Activated naive CD8-positive, alpha-beta T cell treated with anti-CD3 and anti-CD28 coated beads, Interleukin-2, amount 10 ng/mL, durations not matched to agents 7 days and 5 days (primary cell): ENCODE measurements at places on chromosomes 1 and 21. TPM values are rescaled to one million over a fixed set of nuclear protein-coding genes. Genes with fewer than 3 reads are reported as not detected.

CYP4X1 gene
- not detected for total RNA-seq

S100A9 gene
- total RNA-seq: 4.8 TPM

MOV10 gene
- total RNA-seq: 124 TPM

ZYG11A gene
- total RNA-seq: 0.08 TPM

CFAP57 gene
- total RNA-seq: not detected

TEDDM1 gene
- not detected for total RNA-seq

DNA sequence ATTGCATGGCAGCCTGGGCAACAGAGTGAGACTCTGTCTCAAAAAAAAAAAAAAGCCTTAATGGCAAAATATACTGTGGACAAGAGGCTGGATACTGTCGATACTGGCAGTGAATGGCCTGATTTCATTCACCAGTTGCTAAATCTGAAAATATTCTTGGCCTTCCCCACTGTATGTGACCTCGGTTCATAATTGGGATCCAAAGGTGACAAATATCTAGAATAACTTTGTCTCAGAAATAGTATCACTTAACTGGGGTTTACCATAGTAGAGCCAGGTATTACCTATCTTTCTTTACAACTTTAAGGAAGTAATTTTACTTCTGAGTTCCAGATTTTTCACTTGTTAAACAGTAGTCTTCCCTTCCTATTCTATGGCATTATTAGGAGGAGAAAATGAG is 8.4 kb downstream of the MTF2 start:
- no peaks in the 10 kb centered on the region for H3K27me3 ChIP-seq
- DNase-seq: no peak
- H3K27ac ChIP-seq: no peak overlapping the region
- H3K4me3 ChIP-seq: no peak overlapping the region
- H3K36me3 ChIP-seq: peaks cover 52% of the 10 kb centered on the region

DNA sequence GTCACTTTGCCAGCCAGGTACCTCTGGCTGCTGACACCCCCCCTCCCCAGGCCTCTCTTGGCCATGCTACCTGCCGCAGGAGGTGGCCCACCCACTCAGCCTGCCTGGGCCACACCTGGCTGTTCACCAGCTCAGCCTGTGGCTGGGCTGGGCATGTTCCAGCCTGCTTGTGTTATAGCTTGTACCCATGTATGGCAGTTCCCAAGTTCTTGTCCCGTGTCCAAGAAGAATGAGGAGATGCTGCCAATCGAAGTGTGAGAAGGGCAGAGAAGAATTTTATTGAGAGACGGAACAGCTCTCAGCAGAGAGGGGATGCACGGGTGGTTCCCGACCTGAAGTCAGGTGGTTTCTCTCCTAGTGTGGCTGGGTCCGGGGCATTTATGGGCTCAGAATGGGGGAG is 3.9 kb upstream of the MMEL1 start:
- peaks cover 5% of the 10 kb centered on the region for H3K27me3 ChIP-seq
- H3K36me3 ChIP-seq: peaks cover 4% of the 10 kb centered on the region
- no peak overlapping the region for H3K4me3 ChIP-seq
- DNase-seq: peak; percentile 26
- H3K27ac ChIP-seq: no peak overlapping the region
- peaks cover 1% of the 10 kb centered on the region for H3K4me1 ChIP-seq

DNA sequence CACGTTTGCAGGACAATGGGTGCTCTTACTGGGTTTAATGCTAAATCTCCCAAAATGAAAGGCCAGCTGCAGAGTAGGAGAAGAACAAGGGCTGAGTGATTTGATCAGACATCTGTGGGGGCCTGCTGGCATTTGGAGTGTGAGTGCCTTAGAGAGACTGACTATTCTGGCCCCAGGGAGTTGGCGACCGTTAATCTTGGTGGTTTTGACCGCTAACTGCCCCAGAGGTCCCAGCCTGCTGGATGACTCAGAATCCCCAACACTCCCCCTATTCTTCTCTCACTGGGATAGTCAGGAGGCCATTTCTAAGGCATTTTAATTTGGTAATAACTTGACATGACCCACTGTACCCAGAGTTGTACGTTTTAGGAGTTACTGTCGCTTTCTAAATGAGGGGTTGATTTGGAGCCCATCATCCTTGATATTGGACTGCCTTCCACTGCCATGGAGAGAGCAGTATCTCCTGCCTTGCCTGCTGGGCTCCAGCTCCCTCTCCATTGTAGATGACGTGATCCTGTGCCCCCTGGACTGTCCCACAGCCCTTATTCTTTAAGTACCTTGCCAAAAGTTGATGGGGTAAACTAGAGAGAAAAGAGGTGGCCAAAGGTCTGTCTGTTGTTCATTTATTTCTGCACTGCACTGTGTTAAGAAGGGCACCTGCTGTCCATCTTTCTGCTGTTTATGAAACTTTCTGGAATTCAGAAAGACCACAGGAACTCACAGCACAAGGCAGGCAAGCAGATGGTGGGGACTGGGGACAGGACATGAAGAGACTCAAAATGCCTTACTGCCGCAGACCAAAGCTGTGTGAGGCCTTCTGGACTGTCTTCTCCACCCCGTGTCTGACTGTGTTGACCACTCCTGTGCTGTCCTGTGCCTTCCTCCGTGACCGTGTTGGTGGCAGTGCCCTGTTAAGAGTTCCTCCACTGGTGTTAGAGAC is 98.2 kb upstream of the ARTN start:
- H3K27me3 ChIP-seq: no peaks in the 10 kb centered on the region
- DNase-seq: no peak

DNA sequence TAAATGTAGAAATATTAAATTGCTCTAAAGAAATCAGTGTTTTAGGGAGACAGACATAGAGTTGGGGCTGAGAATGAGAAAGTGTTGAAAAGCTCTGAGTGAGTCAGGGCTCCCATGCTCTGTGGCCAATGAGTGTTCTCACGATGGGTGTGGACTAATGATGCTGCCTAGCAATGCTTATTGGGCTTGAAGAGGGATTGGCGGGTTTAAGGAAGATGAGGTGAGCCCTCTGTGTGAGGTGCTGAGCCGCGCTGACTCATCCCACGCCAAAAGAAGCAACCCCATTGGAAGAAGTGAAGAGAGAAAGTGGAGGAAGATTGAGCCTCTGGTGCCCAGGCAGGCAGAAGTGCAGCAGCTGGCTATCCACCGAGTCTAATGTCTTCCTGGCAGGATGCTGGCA is 65.1 kb upstream of the DPT start:
- peaks cover 10% of the 10 kb centered on the region for H3K4me1 ChIP-seq
- no peak for DNase-seq
- no peak overlapping the region for H3K27ac ChIP-seq
- H3K27me3 ChIP-seq: peaks cover 20% of the 10 kb centered on the region
- H3K36me3 ChIP-seq: no peaks in the 10 kb centered on the region

- DNase-seq: no peak
- H3K4me3 ChIP-seq: no peak overlapping the region
- no peak overlapping the region for H3K27ac ChIP-seq
- no peaks in the 10 kb centered on the region for H3K27me3 ChIP-seq
Measured at GRCh38 chr1:234878288-234878687, 250.3 kb downstream of the TOMM20 start.

- peaks cover 8% of the 10 kb centered on the region for H3K4me1 ChIP-seq
- peaks cover 2% of the 10 kb centered on the region for H3K36me3 ChIP-seq
- H3K27ac ChIP-seq: no peak overlapping the region
Measured at GRCh38 chr21:31564439-31564838, 95.1 kb upstream of the SOD1 start.

DNA sequence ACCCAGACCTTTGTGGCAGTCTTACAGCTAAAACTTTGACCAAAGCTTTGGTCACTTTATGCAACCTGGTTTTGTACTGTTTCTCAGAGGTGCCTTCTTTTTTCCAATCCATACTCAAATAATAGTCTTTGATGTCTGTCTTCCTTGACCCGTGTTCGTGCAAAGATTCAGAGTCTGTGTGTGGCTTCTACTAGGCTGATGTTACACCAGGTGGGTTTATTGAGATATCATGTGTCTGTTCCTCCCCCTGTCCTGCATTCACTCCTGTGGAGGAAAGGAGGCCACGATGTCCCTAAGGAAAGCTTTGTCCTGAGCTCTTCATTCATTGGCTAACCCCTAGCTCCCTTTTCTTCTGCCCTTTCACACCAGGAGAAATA is 15.0 kb upstream of the IKBKE start:
- H3K27me3 ChIP-seq: no peaks in the 10 kb centered on the region
- H3K4me3 ChIP-seq: no peak overlapping the region
- no peak overlapping the region for H3K27ac ChIP-seq
- H3K36me3 ChIP-seq: peaks cover 13% of the 10 kb centered on the region

DNA sequence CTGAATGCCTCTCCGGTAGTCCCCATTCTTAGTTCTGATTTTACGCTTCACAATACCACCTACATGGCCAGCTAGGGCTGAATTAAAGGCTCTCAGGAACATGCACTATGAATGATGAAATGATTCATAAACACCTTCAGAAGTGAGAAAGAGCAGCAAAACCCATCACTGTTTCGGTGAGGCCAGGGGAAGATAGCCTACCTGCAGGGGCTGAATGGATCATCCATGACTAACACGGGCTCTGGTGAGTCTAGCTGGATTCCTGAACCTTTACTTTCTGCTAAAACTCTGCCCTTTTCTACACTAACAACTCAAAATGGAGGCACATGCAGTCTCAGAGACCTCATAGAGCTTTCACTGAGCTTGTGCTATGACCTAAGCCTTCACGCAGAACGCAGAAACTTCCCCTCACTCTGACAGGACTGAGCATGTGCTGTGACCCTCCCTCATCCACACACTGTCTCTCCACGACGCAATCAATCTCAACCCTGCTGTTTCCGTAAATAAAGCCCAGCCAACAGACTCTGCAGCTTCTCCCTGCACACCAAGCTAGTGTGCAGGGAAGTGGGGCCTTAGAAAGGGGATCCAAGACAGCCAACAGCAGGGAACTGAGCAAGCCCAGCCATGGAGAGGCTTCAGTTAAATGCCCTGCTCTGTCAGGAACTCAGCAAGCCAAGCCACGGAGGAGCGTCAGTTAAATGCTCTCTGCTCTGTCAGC is 207.8 kb downstream of the SLC45A1 start:
- H3K27me3 ChIP-seq: no peaks in the 10 kb centered on the region
- no peak overlapping the region for H3K4me3 ChIP-seq
